ENCODE measurements at places on chromosomes 3 and 15. TPM values are rescaled to one million over a fixed set of nuclear protein-coding genes. Genes with fewer than 3 reads are reported as not detected.
A peak's percentile ranks its signal among the peaks of the same experiment; 100 is the strongest.

ADPRH gene
- not detected for total RNA-seq

FRMD4B gene
- total RNA-seq, result 17.7 TPM

GP9 gene
- total RNA-seq, result not detected

TMPRSS7 gene
- total RNA-seq, result not detected

SENP7 gene
- total RNA-seq, result 7.3 TPM

LRTM1 gene
- not detected for total RNA-seq

ADAMTS9 gene
- total RNA-seq, result not detected

MKRN2OS gene
- not detected for total RNA-seq

GOLGA6L7 gene
- total RNA-seq, result not detected

SCN11A gene
- not detected for total RNA-seq

EEF1AKMT4 gene
- total RNA-seq, result 23.3 TPM

SAXO2 gene
- total RNA-seq, result not detected

GMNC gene
- 0.55 TPM for total RNA-seq

GRCh38 chr15:71562251-71562650 is 248.1 kb upstream of the NR2E3 start:
- DNase-seq, result no peak

DNA sequence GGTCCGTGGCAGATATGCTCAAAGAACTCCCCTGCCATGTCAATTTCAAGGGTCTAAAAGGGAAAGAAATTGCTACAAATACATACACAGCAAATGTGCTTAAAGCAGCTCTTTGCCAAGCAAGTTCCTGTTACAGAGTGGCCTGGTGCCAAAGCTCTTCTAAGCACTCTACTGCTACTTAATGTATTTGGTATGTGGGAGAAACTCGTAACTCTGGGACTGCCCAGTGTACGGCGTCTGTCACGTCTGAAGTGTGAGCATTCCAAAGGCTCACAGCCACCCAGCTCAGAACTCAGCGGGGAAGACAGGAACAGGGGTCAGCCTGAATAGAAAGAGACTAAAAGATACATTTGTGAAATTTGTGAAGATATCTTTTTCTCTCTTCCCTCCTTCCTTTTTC is 54.6 kb downstream of the RBMS3 start:
- DNase-seq, result peak; percentile 8

- DNase-seq, result no peak
These were observed 28.7 kb upstream of the CMC1 start for GRCh38 chr3:28212681-28213080.

GRCh38 chr3:153273217-153273616 is 111.2 kb downstream of the RAP2B start:
- DNase-seq, result no peak

- DNase-seq, result peak; percentile 41
These were observed 1.1 kb downstream of the NFKBIZ start for GRCh38 chr3:101850246-101851051.

- no peak for DNase-seq
These were observed 97.8 kb upstream of the HERC1 start for GRCh38 chr15:63931556-63931955.

DNA sequence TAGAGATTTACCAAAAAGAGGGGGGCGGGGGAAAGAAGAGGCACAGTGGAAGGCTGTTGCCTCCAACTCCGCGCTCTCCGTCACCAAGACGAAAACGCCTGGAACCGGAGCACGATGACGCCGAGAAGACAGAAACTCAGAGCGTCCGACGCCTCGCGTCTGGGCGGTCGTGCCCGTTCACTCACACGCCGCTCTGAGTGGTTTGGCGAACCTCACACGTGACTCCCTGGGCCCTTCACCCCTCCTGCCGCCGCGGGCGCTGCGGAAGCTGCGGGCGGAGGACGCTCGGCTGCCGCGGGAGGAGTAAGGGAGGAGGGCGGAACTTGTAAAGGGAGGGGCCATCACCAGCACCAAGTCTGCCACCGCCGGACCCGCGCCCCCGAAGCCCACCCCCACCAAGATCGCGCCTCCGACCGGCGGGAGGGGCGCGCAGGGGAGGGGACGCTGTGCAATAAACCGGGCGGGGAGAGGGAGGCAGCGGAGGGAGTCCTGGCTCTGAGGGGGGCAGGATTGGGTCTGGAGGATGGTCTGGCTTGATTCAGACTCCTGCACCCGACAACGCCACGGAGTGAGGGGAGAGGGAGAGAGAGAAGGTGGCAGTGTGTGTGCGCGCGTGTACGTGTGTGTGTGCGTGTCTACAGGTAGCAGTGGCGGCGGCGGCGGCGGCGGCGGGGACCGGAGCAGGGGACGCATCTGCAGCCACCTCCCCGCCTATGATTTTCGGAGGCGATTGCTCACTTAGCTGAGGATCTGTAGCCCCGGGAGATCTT is 1.9 kb upstream of the NLGN1 start:
- peak; percentile 95 for DNase-seq

DNA sequence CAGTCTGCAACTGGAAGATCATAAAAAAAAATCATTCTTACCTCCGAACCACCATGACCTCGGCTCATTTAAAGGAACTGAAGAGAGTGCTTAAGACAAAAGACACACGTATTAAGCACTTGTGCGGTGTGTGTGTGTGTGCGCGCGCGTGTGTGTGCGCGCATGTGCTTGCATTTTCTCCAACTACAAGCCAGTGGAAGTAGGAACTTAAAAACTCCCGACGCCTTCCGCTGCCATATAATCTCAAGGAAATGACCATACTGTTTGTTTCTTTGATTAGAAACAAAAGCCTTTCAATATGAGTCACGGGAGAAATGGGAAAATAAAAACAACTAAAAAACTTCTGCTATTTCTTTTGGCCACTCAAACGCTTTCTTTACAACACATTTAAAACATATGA is 32.4 kb downstream of the FRMD4B start:
- no peak for DNase-seq

- no peak for DNase-seq
These were observed 146.5 kb downstream of the FILIP1L start for GRCh38 chr3:99967796-99968195.

GRCh38 chr3:165636684-165637015 is 200.6 kb downstream of the BCHE start:
- no peak for DNase-seq

DNA sequence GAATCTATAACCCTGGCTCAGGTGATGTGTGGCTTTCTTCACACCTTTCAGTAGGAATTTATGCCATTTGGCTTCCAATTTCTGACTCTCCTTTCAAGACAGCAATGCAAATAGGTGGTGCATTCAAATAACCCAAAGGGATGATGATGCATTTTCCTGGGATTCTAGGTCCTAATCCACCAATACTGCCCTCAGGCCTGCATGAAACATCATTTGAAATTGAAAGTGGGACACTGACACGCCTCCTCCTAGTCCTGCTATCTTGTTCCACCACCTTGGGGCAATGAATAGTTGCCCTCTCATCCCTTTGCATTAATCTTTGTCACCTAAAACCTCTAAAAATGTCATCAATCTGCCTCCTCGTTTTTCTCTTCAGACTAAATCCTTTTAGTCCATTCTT is 198.4 kb upstream of the ST8SIA2 start:
- DNase-seq, result no peak

- no peak for DNase-seq
These were observed 28.6 kb downstream of the FAM174B start for GRCh38 chr15:92627014-92627413.

- no peak for DNase-seq
These were observed 30.7 kb downstream of the CHD2 start for GRCh38 chr15:92930776-92931175.

- no peak for DNase-seq
These were observed 125.2 kb upstream of the ADPGK start for GRCh38 chr15:72908713-72909112.

GRCh38 chr15:66927201-66928077 is 138.0 kb upstream of the SMAD3 start:
- DNase-seq, result no peak

DNA sequence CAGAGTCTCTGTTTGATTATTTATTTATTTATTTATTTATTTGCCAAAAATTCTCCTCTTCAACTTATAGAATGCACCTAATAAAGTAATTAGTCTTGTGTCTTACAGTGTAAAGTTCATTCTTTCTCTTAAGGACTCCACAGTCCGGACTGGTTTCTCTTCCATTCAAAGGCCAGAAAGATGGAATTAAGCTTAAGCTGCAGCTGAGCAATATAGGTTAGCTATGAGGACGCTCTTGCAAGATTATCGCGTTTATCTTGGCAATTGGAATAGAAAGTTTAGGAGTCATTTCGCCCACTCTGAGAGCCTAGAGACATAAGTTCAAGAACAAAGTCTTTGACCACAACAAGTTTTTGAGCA is 15.0 kb downstream of the TAGLN3 start:
- DNase-seq, result no peak

GRCh38 chr15:38254051-38254883 is 1.6 kb downstream of the SPRED1 start:
- DNase-seq, result peak; percentile 91

- DNase-seq, result no peak
These were observed 68.6 kb downstream of the ZNF621 start for GRCh38 chr3:40593351-40593750.

- DNase-seq, result no peak
These were observed 34.9 kb downstream of the RUBCN start for GRCh38 chr3:197701841-197702240.

DNA sequence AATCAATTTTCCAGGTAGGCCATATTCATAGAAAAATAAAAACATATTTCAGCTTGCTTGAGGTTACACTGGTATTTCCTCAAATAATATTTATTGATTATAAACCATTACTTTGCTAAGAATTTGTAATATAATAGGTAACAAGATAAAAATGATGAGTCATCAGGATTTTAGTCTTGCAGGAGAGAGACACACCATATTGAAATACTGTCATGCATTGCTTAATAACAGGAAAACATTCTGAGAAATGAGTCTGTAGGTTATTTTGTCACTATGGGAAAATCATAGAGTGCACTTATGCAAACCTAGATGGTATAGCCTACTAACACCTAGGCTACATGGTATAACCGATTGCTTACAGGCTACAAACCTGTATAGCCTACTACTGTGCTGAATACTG is 990.5 kb downstream of the OTOL1 start:
- DNase-seq, result no peak

- DNase-seq, result no peak
These were observed 9.6 kb upstream of the FMN1 start for GRCh38 chr15:33204087-33204486.

DNA sequence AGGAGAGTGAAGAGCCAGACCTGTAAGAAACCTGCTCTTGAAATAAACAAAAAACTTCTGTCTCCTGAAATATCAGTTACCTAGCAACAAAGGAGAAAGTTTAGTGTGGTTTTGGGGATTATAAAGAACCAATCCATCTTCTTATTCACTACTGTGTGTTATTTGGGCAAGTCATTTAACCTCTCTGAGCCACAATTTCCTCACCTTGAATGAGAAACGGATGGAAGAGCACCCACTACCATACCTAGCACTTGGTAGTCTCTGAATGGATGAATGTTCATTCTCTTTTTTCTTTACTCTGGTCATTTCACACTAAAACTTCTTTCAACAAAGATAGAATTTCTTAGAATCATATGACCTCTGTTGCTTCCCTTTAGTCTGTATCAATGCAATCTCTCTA is 45.2 kb downstream of the PTPN9 start:
- DNase-seq, result no peak

DNA sequence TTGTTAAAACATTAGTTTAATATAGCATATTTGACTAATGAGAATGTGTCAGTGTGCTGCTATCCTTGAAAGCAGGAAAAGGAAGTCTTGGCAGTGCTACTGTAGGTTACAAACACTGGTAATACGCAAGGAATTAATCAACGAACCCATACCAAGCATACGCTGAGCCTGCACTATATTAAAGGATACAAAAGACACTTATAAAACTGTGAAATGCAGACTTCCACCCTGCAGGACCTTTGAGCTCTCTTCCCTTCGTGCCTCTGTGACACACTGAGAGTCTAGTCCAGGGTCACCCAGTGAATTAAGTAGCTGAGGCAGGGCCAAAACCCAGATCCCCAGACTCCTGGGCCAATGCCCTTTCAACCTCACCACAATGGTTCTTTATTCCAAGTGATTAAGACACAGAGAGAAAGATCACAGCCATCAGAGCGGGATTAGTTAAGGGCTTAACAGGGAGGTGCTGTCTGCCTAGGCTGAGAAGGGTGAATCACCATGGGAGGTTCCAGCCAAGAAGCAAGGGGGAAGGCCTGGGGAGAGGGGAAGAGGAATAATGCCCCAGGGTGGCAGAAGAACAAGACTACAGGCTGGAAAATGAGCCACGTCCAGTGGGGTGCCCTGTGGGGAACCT is 6.8 kb downstream of the ANXA2 start:
- no peak for DNase-seq

- no peak for DNase-seq
These were observed 47.1 kb downstream of the CAPN7 start for GRCh38 chr3:15253023-15253697.

DNA sequence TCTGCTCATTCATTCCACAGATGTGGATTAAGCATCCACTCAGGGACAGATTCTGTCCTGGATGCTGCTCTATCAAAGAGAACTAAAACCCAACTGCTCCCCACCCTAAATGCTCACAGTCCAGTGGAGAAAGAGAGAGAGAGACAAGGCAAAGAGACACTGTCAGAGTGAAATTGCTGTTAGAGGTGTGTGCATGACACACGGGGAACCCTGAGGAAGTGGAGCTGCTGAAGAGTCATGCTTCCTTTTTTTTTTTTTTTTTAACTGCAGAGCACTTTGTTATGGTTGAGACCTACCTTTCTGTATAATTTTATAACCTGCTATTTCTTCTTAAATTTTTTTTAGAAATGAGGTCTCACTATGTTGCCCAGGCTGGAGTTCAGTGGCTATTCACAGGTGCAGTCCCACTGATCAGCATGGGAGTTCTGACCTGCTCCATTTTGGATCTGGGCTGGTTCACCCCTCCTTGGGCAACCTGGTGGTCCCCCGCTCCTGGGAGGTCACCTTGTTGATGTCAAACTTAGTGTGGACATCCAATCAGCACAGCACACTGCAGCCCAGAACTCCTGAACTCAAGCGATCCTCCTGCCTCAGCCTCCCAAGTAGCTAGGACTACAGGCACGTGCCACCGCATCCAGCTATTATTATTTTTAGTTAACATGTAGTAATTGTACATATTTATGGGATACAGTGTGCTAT is 18.2 kb upstream of the PSTPIP1 start:
- no peak for DNase-seq

GRCh38 chr15:38071211-38071972 is 137.0 kb downstream of the TMCO5A start:
- no peak for DNase-seq

GRCh38 chr15:83698294-83698693 is 44.4 kb downstream of the ADAMTSL3 start:
- no peak for DNase-seq

GRCh38 chr3:177351206-177351605 is 153.9 kb upstream of the TBL1XR1 start:
- no peak for DNase-seq

DNA sequence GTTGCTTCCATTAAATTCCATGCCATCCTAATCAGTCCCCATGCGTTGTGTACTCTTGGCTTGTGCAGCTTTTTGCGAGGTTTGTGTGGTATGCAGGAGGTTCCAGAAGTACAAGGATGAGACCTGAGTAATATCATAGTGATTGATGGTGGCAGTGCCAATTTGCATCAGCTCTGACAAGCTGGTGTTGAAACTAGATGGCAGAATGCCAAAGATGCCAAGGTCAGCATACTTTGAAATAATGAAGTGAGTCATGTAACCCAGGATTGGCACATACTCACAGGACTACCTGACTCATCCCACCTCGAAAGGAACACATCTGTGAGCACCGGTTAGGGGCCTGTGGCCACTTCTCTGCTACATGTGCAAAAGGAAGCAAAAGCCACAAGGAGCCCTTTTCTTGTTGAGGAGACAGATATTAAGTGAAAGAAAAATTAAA is 14.3 kb downstream of the KAT2B start:
- no peak for DNase-seq

Data from G401 (cell line).